Astrocyte (in vitro differentiated cells and primary cell): ENCODE measurements at places on chromosomes 11 and 22.
A peak's percentile ranks its signal among the peaks of the same experiment; 100 is the strongest.

GRCh38 chr22:27372969-27373670 is 428.4 kb downstream of the MN1 start:
- DNase-seq: no peak

- no peak for DNase-seq
Observed at GRCh38 chr22:48754611-48755058, 1073.0 kb downstream of the BRD1 start.

DNA sequence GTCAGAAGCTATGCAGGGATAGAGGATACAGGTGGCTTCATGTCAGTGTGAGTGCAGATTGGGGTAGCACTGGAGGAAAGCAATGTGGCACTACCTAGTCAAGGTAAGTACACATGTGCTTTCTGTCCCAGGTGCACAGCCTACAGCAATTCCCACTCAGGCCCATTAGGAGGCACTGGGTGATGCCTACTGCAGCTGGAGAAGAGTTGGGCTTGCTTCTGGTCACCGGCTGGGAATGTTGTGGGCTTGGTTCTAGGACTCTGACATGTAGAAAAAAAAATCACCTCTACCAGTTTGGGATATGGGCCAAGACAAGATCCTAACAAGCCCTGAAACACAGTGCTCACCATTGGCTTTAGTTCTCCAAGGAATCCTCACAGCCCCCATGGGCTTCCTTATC is 69.7 kb downstream of the TENM4 start:
- DNase-seq: no peak

DNA sequence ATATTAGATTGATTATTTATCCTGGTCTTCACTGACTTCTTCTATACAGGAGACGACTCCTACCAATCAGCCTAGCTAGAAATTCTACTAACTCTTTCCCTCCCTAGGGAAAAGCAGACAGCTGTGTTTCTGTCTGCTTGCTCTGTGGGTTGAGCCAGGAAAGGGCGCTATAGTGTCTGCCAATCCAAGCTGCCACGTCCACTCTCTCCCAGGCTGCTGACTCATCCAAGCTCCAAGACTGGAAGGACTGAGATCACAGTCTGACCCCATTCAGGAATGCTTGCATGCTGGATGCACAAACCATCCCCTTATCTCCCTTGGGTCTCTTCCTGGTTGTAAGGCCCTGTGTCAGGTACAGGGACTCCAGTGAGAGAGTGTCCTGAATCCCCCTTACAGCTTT is 955.6 kb downstream of the OPCML start:
- peak; percentile 97 for DNase-seq

DNA sequence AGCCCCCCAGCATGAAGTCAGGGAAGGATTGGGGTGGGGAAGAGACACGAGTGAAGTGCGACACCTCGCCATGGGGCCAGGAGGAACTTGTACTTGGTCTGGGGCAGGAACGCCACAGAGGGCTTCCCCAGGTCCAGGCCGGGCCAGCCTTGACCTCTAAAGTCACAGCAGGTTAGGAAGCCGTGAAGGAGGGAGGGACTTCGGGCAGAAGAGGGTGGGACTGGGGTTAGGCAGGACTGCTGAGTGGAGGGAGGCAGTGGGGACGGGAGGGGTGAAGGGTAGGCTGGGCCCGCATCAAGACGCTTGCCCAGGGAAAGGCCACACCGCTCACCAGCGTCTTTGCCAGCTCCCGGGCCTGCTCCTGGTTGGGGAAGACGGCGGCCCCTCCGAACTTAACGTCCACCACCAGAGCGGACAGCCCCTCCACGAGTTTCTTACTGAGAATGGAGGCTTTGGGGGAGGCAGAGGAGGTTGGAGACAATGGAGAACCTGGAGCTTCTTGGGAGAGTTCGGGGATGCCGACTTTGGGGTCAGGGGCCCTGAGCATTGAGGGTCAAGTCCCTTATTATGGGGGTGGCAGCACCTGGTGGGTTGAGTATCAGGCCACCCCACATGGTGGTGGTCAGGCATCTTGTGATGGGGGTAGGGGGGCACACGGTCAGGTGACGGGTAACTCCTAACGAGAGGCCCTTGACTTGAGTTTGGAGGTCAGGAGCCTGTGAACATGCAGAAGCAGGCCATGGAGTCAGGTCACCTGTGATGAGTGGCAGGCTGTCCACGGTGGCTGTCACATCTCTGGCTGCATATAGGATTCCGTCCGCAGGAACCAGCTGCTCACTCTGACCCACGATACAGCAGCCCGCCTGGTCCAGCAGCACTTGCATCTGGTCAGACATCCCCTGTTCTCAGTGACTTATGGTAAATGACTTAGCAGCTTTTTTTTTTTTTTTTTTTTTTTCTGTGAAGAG is 1.7 kb upstream of the SCO2 start:
- no peak for DNase-seq

DNA sequence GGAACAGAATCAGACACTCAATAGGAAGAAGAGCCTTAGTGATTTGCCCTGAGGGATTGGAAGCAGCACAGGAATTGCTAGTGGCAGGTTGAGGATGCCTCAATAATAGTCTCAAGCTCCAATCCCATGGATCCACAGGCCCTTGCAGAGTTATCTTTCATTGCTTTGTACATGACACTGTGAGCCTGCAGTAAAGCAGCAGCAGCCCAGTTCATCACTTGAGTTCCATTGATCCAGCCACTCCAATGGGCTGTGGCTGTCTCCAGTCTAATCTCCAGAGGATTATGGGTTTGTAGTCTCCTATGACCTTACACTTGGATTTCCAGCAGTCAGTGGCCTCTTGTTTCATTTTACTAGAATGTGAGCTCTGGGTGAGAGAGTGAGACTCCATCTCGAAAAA is 45.4 kb downstream of the AAMDC start:
- DNase-seq: no peak

- DNase-seq: no peak
Observed at GRCh38 chr11:13053255-13053917, 44.3 kb downstream of the RASSF10 start.

DNA sequence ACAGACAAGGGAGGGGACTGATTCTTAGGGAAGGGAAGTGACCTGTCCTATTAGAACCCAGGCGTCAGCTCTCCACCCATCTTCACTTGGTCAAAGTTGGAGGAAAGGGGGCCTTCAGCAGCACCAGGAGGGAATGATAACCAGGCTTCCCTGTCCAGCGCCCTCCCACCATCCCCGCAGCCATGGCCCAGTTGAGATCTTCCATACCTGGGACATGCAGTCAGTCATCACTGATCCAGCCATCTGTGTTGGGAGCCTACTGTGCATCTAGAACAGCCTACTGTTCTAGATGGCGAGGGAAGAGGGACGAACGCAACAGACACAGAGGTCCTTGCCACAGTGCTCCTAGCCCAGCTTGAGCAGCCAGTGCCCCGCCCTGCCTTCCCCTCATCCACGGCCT is 40.6 kb downstream of the PDGFB start:
- DNase-seq: no peak

DNA sequence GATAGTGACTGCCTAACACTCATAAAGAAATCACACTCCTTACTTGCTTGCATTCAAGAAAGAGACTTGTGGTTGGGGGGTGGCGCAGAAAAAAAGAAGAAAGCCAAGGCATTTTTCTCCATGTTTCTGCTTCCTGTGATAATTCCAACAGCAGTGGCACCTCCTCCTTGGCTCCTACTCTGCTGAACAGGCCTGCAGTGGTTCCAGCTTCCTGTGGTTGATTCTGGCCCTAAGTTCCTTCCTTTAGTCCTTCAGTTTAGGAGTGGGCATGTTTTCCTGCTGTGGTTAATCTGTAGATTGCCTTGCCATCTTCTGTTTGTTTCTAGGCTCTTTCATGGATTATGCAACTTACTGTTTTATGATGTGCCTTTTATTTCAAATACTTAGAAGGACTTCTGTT is 940.4 kb downstream of the DLG2 start:
- DNase-seq: peak; percentile 12

DNA sequence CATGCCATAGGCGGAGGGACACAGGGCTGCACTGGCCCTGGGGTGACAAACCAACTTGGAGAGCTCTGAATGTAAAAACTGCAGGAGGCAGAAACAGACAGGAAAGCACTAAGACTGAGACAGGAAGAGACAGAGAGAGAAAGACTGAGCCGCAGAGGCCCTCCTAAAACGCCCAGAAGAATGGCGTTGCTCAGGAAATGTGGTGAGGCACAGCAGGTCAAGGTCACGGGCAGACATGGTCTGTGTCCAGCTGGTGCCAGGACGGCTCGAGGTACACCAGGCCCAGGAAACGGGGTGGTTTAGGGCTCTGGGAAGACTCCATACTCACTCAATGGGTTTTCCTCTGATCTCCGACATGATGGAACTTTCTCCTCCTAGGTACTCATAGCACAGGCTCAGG is 29.1 kb downstream of the MAFF start:
- DNase-seq: no peak

- peak; percentile 39 for DNase-seq
Observed at GRCh38 chr22:29979777-29980321, 96.9 kb downstream of the MTMR3 start.

DNA sequence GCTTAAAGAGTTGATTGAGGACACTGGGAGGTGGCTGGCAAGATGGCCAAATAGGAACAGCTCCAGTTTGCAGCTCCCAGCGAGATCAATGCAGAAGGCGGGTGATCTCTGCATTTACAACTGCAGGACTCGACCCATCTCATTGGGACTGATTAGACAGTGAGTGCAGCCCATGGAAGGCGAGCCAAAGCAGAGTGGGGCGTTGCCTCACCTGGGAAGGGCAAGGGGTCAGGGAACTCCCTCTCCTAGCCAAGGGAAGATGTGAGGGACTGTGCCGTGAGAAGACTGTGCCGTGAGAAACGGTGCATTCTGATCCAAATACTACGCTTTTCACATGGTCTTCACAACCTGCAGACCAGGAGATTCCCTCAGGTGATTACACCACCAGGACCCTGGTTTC is 36.4 kb downstream of the ARHGAP32 start:
- DNase-seq: no peak
